ENCODE measurements at places on chromosomes 4 and X.

DNA sequence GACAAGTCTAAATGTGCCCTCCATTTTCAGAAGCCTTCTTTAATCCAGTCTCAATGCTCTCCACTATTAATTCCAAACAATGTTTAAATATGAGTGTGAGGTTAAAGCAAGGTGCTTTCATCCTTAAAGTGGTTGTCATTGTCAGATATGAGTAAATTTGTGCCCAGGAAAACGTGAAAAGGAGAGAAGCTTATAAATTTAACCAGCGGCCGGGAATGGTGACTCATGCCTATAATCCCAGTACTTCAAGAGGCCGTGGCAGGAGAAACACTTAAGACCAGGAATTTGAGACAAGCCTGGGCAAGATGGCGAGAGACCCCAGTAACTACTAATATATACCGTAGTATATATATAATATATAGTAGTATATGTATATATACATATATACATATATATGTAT is 270.0 kb downstream of the ARHGAP24 start:
- DNase-seq, result no peak

GRCh38 chrX:148270499-148270898 is 229.9 kb upstream of the AFF2 start:
- no peak for DNase-seq

DNA sequence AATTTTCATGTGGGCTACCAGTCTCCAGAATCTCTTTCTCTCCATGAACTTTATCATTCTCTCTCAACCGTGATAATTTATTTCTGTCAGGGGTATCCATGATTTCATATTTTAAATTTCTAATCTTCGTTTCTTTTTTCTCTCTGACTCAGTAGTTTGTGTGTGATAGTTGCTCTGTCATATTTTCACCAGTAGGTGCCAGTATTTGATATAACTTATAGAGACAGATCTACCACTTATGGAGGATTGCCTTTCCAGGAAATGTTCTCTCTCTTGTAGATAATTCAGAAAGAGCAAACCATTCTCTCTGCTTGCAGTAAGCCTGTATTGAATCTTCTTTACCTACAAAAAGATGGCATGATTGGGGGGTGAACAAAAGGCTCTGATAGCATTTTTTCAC is 79.3 kb upstream of the DYNLT3 start:
- no peak for DNase-seq

DNA sequence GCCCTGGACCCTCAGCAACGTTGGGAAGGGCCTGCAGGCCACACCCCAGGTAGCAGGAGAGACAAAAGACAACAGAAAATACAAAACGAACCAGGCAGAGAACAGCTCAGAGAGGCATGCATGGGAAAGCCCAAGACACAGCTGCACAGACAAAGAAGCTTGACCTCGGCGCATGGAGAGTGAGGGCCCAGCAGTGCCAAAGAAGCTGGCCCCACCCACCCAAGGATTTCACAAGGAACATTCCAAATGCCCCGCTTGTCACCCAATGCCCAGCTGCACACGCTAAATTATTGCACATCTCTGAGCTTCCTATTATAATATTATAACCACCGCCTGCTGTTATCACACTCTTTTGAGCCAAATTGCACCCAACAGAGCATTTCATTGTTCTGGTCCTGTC is 147.7 kb upstream of the TBL1X start:
- DNase-seq, result no peak

- no peak for DNase-seq
These were observed 107.7 kb upstream of the LRPAP1 start for GRCh38 chr4:3639613-3640586.

- DNase-seq, result no peak
These were observed 154.9 kb upstream of the BMP3 start for GRCh38 chr4:80875642-80876041.

DNA sequence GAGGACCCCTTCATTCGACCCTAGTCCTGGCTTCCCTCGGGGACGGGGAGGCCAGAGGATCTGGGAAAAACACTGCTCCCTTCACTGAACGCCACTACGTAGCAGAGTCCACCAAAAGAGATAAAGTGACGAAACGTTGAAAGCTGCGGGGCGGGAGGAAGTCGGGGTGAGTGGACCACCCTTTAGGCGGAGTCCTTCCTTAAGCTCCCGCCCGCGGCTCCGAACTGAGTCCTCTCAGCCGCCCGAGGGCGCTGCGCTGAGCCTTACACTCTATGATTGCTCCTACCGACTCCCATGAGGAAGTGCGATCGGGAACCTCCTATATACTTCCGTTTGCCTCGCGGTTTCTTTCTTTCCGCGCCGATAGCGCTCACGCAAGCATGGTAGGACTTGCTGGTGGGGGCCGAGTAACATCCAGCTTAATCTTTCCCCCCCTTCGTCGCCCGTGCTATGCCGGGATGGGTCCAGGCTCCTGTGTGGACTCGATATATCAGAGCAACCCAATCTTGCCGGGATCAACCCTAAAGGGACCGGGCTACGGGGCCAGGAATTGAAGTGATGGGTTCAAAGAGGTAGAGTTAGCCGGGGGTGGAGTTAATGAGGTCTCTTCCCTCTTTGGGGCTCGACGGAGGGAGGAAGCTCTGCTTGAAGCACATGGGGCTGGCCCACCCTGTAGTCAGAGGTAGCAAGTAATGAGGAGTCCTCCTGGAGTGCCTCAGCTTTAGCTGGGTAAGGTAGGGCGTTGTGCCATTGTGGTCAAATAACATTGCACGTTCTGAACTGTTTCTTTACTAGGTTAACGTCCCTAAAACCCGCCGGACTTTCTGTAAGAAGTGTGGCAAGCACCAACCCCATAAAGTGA is at the start of gene RPL36A:
RPL36A (plus strand) TSS at position 348 of the 862 bp plus-strand sequence; CDS start at position 381, 33 bp downstream.
- DNase-seq, result peak; percentile 91

DNA sequence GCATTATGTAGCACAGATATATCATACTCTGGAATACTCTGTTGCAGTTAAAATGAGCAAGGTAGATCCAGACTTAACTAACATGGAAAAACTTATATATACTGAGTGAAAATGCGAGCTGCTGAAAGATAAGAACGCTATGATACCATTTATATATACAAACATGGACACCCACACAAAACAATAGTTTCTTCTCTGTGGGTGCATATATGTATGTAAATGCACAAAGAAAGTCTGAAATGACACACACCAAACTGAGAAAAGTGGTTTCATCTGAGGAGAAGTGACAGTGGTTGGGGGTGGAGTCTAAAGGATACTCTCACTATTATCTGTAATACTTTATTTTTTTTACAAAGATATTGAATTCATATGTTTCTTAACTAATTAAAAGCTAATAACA is 12.2 kb upstream of the FGF2 start:
- no peak for DNase-seq

GRCh38 chr4:122212880-122213279 is 60.7 kb downstream of the BLTP1 start:
- DNase-seq, result no peak

DNA sequence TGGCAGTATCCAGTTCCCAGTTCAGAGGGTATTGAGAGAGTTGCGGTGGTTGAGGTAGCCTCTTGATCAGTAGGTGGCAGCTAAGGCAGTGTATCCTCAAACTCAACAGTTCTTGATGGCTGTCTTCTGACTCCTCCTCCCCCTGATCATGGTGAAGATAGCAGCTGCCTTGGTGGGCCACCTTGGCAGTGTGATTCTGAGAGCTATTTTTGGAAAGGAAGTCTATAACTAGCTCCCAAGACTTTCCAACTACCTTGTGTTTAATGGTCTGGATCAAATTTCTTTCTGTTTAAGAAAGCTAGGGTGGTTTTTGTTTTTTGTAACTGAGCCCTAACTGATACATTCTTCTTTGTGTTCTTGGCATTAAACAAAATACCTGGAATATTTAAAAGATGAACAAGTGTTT is 10.5 kb upstream of the TBC1D19 start:
- DNase-seq, result no peak

All from heart left ventricle (tissue), 16 donors.